ENCODE measurements at places on chromosomes 6 and 20.
A peak's percentile ranks its signal among the peaks of the same experiment; 100 is the strongest.

DNA sequence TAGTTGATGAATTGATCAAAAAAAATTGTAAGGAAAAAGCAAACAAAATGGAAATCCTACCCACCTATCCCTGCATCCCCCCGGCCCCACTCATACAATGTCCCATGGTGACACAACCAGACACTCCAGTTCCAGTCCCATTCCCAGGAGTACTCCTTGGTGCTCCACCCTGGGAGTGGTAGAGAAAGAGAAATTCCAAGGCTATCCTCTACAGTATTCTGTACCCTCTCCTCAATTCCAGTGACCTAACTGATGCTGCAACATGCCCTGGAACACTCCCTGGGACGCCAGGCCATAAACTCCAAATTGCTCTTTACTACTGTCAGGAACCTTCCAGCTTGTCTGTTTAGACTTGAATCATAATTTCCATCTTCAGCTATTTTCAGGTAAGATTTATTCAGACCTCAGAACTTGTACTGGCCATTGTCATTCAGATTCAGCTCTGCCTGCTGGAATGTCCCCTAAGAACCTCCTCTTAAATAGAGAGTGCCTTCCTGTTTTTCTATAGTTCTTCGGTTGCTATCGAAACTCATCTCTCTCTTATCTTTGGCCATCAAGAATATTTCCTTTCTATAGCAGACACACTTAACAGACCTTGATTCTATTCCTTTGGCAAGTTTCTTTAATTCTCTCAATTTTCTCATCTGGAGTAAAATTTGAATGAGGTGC is 8.7 kb downstream of the GPX6 start:
- no peak for DNase-seq

GRCh38 chr6:157682856-157683481 is 140.1 kb upstream of the SNX9 start:
- no peak for DNase-seq

DNA sequence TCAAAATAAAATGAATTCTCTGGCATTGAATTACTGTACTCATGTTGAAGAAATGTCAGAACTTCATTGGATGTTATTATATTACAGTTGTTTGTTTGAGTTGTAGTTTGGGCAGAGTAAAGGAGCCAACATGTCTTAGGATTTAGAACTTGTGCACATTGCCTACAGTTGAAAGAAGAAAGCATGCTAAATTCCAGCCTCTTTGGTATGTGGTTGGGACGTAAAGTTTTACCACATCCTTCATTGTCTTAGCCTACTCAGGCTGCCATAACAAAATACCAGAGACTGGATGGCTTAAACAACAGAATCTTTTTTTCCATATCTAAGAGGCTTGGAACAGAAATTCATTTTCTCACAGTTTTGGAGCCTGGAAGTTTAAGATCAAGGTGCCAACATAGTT is 42.4 kb downstream of the HFE start:
- DNase-seq: no peak

DNA sequence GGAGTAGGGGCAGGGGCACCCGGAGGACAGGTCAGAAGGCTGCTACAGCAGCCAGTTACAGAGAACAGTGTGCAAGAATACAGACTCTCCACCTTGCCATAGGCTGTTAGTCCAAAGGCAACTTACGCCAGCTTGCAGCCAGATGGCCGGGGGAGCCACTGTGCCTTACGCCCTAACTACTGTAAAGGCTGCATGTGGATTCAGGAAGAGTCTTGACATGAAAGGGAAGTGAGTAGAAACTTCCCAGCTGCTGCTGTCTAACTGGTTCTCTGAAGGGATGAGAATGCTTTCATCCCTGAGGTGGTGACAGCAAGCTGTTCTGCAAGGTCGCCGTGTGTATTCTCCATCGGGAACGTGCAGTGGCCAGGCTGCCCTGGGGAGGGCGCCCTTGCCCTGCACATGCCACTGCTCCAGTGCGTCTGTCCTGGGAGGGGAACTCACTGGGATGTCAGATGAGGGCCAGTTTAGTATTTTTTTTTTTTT is 46.1 kb downstream of the LYRM4 start:
- no peak for DNase-seq

DNA sequence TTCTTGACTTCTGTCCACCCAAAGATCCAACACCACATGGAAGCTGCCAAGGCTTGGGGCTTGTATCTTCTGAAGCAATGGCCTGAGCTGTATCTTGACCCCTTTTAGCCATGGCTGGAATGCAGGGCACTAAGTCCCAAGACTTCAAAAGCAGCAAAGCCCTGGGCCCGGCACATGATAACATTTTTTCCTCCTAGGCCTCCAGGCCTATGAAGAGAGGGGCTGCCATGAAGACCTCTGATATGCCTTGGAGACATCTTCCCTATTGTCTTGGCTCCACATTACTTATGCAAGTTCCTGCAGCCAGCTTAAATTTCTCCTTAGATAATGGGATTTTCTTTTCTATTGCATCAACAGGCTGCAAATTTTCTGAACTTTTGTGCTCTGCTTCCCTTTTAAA is 1252.6 kb upstream of the CITED2 start:
- DNase-seq: no peak

- DNase-seq: no peak
Observed at GRCh38 chr6:69155467-69155866, 520.4 kb downstream of the ADGRB3 start.

DNA sequence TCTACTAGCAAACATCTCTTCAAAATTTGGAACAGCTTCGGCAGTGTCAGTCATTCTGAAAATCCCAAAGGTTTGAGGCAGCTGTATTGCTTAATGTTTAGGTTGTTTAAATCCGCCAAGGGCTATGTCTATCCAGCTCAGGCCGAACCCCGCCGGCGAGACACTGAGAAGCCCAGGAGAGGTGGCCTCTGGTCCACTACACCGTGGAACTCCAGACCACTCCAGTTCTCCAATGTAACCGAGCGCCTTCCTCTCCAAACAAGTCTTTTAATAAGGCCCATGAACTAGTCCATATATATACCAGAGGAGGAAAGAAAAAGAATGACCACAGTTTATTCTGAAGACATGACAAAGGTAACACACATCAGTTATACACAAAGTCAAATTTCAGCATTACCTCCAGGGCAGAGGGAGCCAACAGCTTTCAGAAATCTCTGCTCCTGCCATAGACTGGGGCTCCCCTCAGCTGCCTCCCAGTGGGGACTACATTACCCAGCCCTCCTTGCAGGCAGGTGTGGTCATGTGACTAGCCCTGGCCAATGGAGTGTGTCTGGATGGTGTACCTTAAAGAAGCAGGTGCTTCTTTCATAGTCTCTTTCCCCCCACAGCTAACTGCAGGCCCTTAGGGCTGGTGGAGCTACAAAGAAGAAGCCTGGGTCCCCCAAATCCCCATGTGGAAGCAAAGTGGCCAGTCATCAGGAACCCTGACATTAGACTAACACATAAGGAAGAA is at the start of gene RAMACL:
Gene RAMACL (minus strand): TSS at position 255 of the 733 bp plus-strand sequence. CDS start 201 bp downstream, at position 54.
- DNase-seq: no peak

DNA sequence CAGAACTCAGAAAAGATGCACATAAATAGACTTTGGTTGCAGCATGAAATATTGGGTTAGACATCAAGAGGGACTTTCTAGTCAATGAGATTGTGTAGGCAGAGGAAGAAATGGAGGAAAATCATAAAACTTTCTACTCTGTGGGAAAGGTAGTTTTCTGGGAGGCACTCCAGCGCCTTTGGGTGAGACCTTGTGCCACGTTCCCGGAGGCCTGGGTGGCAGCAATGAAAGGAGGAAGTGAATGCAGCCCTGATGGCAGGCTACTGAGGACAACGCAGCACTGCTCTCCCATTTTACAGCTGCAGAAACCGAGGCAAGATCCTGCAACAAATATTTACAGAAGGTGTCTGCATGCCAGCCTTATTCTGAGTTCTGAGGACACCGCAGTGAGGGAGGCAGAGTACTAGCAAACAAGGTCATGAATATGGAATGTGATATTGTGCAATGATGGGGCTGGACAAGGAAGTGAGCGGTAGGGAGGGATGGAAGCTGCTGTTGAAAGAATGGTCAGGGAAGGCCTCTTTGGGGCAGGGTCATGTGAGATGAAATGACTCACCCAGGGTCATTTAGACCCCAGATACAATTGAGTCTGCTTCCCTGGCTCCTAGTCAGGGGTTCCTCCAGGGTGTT is 159.1 kb downstream of the TFAP2C start:
- DNase-seq: peak; percentile 29

- no peak for DNase-seq
Observed at GRCh38 chr20:39767352-39767751, 805.2 kb downstream of the DHX35 start.

DNA sequence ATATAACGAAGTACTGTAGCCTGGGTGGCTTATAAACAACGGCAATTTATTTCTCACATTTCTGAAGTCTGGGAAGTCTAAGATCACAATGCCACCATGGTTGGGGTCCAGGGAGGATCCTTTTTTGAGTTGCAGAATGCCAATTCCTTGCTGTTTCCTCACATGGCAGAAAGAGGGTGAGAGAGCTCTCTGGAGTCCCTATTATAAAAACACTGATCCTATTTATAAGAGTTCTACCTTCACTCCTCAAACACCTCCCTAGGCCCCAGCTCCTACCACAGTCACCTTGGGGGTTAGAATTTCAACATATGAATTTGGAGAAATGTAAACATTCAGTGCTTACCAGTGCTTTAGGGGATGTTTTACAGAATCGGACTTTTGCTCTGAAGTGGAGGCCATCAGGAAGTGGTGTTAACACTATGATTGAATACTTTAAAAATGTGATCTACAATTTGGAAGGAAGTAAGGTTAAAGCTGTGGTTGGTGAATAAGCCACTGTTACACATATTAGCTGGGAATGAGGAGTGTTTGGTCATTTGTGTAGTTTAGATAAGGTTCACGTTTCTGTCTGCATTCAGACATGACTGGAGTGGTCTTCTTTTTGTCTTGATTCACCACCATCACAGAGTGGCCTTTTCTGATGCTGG is 79.9 kb upstream of the SPTLC3 start:
- DNase-seq: no peak

DNA sequence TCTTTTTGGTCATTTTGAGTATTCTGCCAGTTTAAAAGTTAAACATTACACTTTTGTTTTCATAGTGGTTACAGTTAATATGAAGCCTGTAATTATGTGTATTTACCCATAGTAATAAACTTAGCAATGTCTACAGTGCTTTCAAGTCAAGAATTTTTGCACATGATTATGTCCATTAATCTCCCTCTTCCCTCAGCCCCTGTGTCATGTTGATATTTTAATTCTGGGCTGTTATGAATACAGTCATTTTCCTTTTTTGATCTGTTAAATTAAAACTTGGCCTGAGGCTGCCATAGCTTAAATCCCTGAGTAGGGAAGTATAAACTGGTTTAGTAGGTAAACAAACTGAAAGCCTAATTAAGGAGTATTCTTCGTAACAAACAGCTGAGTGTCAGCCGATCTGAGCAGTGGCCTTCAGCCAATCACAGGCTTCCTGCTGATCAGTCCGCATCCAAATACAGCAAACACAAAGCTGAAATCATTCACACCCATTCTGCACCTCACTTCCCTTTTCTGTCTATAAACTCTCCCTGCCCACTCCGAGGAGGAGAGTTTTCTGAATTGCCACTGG is 9.5 kb upstream of the SFT2D1 start:
- DNase-seq: peak; percentile 59

GRCh38 chr6:138692058-138692977 is 81.3 kb upstream of the CCDC28A start:
- DNase-seq: peak; percentile 85

DNA sequence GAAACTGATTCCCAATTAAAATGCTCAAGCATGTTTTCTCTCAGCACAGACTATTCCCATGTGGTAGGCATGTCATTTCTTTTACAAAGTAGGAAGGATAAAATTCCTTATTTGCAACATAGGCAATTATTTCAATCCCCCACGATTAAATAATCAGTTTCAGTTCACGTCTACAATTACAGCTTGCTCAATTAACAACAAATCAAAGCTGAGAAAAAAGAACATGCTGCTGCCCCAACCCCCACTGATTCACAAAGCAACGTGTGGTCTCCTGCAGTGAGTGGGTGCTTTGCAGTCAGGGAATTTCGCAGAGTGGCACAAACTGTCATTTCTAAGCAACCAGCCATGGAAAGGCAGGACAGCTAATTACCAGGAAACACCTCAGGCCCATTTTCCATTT is 17.0 kb downstream of the RNASET2 start:
- no peak for DNase-seq

- no peak for DNase-seq
Observed at GRCh38 chr6:89536231-89536630, 102.3 kb downstream of the LYRM2 start.

GRCh38 chr6:125584468-125584939 is 164.9 kb upstream of the HEY2 start:
- DNase-seq: no peak

GRCh38 chr6:20719980-20720379 is 185.7 kb downstream of the CDKAL1 start:
- DNase-seq: no peak

- DNase-seq: no peak
Observed at GRCh38 chr6:158645064-158646022, 800 bp upstream of the DYNLT1 start.

DNA sequence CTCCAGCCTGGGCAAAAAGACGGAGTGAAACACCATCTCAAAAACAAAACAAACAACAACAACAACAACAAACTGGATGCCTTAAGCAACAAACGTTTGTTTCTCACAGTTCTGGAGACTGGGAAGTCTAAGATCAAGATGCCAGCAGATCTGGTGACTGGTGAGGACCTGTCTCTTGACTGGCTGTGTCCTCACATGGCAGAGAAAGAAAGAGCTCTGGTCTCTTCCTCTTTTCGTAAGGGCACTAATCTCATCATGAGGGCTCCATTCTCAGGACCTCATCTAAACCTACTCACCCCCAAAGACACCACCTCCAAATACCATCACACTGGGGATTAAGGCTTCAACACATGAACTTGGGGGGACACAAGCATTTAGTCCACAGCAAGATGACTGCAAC is 13.5 kb upstream of the GFOD1 start:
- DNase-seq: no peak

DNA sequence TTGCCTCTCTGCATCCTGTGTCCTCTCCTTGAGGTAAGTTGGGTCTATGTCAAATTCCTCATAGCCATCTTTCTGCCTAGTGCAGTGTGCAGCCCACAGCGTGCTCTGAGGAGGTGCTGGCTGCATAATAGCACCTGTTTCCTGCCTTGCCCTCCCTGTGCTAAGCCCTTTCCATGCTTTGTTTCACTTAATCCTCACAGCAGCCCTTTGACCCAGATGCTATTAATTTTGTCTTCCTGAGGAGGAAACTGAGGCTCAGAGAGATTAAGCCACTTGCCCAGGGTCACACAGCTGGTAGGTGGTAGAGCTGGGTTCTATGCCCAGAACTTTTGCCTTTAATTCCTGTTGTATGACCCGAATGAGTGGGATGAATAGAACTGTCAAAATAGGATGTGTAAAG is 13.5 kb downstream of the FAM83D start:
- DNase-seq: no peak

- DNase-seq: no peak
Observed at GRCh38 chr6:108735310-108736001, 112.8 kb upstream of the ARMC2 start.

- no peak for DNase-seq
Observed at GRCh38 chr6:6918216-6918983, 189.4 kb upstream of the RREB1 start.

DNA sequence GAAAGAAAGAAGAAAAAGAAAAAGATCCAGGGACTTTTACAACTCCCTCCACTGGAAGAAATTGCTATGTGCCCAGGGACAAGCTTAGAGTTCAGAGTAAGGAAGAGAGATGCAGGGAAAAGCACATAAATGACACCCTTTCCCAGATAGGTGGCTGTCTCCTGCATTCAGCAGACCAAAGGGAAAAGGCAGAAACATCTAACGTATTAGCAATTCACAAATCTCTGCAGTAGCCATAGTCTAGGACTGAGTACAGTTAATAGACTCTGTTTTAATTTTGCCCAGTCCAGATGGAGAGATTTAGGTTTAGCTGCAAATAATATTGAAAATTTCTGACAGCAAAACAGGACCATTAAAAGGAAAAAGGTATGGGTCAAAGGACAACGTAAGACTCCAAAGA is 71.3 kb upstream of the TNFRSF21 start:
- no peak for DNase-seq

Data from right lobe of liver (tissue), 6 donors.